Islet precursor cell (in vitro differentiated cells): ENCODE measurements at places on chromosomes 2 and 18.

DNA sequence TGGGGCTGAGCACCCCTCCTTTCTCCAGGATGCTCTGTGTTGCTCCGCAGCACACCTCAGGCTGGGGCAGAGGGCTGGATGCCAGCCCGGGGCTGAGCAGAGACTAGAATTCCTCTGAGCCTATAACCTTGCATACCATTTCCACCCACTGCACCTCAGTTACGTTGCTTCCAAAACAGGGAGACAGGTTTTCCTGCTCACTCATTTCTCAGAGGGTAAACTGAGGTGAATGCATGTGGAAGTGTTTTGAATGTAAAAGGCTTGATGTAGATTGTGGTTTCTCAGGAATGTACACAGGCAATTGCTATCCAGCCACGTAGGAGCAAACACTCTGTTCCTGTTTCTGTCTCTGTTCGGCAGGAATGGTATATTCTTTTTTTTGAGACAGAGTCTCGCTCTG, 45.3 kb downstream of the EDAR start:
- no peak for DNase-seq

DNA sequence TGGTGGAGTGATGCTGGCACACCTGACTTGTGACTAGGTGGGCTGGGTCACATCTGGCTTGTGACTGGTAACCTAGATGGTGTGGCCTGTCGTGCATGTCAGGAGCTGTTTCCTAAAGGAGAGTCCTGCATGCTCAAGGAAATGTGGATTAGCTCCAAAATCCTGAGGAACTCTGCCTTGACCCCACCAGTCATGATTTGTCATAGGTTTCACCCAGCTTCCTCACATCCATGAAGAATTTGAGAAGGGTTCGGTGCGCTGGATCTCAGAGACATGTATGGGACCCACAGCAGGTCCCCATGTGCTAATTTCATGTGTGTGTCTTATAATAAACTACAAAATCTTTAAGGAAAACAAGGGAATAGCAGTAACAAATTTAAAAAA, 107.2 kb downstream of the COL6A3 start:
- DNase-seq = no peak

DNA sequence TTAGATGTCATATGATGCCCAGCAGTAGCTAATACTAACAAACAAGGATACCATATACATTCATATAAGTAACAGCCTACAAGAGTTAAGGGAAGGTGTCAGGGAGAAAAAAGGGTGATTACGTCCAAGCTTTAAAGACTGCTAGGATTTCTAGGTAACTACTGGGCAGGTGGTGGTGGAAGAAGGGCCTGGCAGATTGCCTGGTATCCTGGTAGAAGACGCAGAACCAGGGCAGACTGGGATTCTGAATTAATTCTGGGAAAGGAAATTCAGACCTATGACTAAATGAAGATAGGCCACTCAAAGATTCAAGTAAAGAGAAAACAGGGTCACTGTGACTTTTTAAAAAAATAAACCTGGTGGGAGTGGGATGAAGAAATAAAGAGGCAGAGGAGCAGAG, 31.9 kb downstream of the NDUFA10 start:
- DNase-seq = no peak

DNA sequence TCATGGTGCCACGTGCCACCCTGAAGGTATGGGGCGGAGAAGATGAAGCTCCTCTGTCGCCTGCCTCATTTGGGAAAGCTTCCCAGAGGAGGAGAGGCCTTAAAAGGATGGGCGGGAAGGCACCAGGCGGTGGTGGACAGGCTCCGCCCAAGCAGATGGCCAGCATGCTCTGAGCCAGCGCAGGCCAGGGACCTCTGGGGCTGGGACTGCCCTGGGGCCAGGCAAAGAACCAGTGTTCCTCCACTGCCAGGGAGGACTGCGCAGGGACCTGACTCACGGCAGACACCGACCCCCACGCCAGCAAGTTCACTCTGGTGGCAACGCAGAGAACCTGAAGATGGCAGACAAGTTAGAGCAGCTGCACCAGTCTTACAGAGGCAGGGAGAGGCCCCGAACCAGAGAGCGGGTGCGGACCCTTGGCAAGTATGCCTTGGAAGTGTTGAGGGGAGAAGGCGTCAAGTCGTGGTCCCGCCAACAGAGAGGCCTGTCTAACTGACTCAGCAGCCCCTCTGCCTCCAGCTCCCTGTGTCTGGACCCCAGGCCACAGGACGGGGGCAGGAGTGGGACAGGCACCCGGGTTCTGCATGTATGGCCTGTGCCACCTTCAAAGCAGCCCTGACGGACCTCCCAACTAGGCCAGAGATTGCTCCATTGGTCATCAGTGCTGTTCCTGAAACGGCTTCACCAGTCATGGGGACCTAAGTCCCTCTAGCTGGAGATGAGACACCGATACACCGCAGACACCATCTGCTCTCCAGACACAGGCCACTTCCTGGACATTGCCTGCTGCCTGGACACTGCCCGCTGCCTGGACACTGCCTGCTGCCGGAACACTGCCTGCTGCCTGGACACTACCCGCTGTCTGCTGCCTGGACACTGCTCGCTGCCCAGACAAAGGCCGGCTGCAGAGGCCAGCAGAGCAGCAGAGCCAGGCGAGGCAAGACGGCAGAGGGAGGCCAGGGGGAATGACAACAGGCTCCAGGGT, 124.7 kb downstream of the HDAC4 start:
- peak; percentile 55 for DNase-seq

GRCh38 chr2:105403783-105404698, 5.2 kb upstream of the FHL2 start:
- DNase-seq = peak; percentile 87

DNA sequence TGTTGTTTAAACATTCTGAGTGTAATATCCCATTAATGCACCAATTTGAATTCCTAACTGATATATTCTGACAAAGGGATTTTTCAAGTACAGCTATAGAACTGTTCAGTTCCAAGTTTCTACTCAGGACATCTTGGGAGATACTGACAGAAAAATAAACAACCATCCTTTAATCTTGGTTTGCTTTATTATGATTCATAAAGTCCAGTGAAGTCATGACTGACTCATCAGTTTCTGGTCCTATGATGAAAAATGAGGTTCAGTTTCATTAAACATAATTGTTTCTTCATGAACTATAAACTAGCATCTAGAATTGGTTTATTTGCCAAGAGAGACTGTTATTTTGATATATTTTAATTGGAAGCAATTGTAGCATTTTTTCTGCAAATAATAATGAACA, 896.2 kb downstream of the CCDC85A start:
- no peak for DNase-seq

- no peak for DNase-seq
Measured at GRCh38 chr2:97752342-97753334, 39.3 kb downstream of the ZAP70 start.

- no peak for DNase-seq
Measured at GRCh38 chr2:193334401-193334800, 1139.7 kb upstream of the TMEFF2 start.

DNA sequence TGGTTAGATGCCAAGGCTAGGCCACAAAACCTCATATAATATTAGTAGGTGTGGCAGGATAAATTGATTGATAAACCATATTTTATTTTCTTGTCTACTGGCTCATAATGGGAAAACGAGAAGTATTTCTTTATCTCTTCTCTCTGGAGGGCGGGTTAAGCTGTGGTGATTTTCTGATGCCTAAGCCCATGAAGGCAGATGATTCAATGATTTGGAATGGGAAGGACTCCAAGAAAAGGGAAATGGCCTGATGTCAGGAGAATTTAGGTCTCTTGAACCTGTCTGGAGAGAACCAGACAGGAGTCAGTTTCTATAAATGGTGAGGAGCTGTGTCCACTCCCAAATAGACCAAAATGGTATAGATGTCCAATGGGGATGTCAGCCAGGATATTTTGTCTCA, 18.7 kb upstream of the MAP4K3 start:
- no peak for DNase-seq

- DNase-seq = peak; percentile 82
Measured at GRCh38 chr2:189142893-189143759, 36.4 kb downstream of the COL5A2 start.

DNA sequence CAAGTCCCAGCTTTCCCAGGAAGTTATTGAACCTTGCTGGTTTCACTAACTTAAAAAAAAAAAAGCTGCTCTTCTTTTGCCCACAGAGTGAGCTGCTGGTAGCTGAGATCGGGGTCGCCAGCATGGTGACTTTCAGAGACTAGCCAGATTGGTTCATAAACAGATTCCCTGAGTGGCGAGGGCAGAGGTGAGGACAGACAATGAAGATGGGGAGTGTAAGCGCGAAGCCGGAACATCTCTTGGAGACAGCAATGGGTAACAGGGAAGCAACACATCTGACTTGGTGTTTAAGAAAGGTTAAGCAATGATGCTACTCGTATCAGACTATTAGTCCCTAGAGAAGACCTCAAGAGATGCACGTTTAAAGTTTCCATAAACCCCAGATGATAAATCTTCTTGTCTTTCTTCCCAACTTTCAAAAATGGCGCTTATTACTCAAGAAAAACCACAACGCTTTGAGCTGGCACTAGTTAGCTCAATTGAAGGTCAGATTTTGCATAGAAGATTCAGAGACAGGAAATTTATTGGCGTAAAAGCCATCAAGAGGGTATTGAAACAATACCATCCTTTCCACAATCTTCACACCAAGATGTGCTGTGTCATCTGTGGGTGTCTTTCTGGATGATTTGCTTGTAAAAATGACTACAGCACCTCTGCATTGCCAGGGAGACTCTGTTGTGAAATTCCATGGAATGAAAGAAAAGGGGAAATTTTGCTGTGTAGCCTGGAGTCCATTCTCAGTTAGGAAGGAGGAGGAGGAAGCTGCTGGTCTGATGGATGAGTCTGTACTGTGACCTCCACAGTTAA, 193.1 kb upstream of the CXCR4 start:
- DNase-seq = no peak

DNA sequence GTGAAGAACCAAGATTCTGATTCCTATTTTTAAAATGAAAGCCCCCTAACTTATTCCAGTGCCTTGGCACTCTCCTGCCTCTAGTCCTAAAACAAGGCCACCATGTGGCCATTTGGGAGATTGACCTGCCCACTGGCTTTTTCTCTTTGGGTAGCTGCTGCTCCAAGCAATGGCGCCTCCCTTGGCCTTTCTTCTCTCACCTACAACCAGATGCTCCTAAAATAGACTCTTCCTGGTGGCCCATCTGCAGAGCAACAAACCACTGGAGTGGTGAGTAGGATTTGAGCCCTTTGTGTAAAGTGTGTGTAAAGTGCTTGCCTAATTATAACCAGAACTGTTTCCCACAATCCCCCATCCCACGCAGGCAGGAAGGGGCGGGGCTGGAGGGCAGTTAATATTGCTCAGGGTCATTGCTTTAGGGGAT, 114.2 kb downstream of the FHOD3 start:
- DNase-seq = peak; percentile 67

DNA sequence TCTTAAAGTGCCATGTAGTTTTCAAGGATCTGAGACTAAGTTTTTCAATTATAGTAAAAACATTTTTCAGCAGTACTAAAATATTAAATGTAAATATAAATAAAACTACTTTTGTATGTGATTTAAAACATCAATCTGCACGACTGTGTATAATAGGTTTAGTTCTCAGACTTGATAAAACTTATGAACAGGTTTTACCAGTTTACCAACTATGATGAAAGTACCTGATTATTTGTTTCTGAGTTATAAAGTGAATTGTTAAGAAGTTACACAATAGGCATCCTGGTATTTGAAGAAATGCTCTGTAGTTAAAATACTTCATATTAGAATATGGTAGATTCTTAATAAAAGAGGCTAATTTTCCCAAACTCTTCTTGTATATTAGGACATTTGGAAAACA, 14.8 kb downstream of the RELCH start:
- no peak for DNase-seq

GRCh38 chr18:80163183-80163582, 54.1 kb downstream of the ADNP2 start:
- no peak for DNase-seq

DNA sequence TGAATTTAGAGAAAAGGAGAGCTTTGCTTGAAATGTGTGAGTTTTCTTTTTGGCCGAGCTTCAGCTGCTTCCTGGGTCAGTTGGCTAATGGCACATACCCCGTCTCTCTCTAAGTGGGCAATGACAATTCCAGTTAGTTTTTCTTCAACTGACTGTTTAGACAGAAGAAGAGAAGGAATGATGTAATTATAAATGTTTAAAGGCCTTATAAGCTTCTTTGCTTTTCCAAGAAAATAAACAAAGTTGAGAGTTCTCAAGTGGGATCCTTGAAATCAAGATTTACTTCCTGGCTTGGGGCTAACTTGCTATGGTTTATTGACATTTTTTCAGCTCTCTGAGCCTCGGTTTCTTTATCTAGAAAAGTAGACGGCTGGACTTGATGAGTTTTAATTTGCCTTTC, 794.9 kb upstream of the ACVR2A start:
- DNase-seq = no peak

- DNase-seq = no peak
Measured at GRCh38 chr18:10387399-10387798, 67.0 kb upstream of the APCDD1 start.

GRCh38 chr2:110959198-110959597, 161.5 kb upstream of the BCL2L11 start:
- no peak for DNase-seq

DNA sequence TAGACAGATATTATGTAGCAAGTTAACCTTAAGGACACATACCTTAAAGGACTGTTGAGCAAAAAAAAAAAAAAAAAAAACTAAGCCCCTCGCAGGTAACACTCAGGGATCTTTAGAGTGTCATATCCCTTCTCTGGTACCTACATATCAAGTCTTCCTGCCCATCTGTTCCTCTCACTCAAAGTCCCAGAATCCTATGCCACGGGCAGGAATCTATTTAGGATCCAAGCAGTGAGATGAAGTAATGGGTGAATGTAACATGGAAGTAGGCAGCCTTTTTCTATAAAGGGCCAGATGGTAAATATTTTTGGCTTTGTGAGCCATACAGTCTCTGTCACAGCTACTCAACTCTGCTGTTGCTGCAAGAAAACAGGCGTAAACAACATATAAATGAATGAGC, 496.7 kb downstream of the STK39 start:
- DNase-seq = no peak

DNA sequence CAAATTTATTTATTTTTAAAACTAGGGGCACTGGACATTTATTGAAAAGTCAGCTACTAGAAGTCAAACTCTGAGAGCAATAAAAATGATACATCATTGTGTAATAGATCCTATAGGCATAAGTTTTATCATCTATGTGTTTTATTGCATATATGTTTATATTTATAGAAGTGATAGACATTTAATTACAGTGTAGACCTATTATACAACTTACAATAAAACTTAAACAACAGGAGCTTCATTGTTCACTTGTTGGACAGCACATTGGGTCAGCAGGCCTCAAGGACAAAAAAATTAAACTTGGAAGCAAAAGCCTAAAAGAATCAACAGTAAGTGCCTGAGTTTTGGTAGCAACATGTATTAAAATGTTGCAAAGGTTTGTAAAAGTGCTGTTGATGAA, 15.0 kb upstream of the ACTR2 start:
- DNase-seq = no peak

DNA sequence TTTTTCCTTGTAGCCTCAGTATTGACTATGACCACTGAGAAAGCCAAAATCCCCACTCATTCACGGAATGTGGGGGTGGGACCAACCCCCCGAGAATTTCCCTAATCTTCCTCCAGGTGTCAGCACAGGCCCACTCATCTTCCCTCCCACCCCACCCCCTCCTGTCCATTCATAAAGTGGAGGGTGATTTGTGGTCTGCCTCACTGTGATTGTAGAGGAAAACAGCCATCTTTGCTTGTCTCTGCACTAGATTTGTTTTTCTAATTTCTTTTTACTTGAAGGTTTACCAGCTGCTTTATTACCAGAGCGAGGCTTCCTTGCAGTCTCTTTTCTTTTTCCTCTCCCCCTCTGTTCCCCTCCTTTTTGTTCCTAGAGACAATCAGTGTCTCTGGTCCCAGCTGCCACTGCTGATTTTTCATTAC, 171.8 kb downstream of the ICOS start:
- DNase-seq = peak; percentile 67

GRCh38 chr2:62050456-62051045, 145.1 kb downstream of the COMMD1 start:
- DNase-seq = no peak
